Cardiac atrium fibroblast (primary cell): ENCODE measurements at places on chromosomes 7 and 10. TPM values are rescaled to one million over a fixed set of nuclear protein-coding genes. Genes with fewer than 3 reads are reported as not detected.

ERVW-1 gene
- not detected in 2 replicates for total RNA-seq

HMX3 gene
- not detected in 2 replicates for total RNA-seq

FMC1 gene
- 3.2 and 6.3 TPM in 2 replicates for total RNA-seq

PTN gene
- total RNA-seq, result 1.6 and 7.8 TPM in 2 replicates

SCART1 gene
- 0.54 TPM in 1 of 2 replicates, not detected in the other for total RNA-seq

TAX1BP1 gene
- total RNA-seq, result 64.3 and 71.6 TPM in 2 replicates

CFAP58 gene
- total RNA-seq, result under 0.01 TPM in 1 of 2 replicates, not detected in the other

PAPSS2 gene
- total RNA-seq, result 220 and 223 TPM in 2 replicates

NME8 gene
- not detected in 2 replicates for total RNA-seq

EPHA1 gene
- not detected in 2 replicates for total RNA-seq

DKK1 gene
- total RNA-seq, result 147 and 229 TPM in 2 replicates

NPSR1 gene
- not detected in 2 replicates for total RNA-seq

ADARB2 gene
- not detected in 2 replicates for total RNA-seq

ZCWPW1 gene
- 0.72 and 0.81 TPM in 2 replicates for total RNA-seq

BUB3 gene
- total RNA-seq, result 113 and 115 TPM in 2 replicates

GRID2IP gene
- not detected in 2 replicates for total RNA-seq

PTF1A gene
- total RNA-seq, result not detected in 2 replicates

FBXL13 gene
- total RNA-seq, result 0.81 and 0.90 TPM in 2 replicates
